ENCODE measurements at places on chromosomes 7 and 10.
A peak's percentile ranks its signal among the peaks of the same experiment; 100 is the strongest.

DNA sequence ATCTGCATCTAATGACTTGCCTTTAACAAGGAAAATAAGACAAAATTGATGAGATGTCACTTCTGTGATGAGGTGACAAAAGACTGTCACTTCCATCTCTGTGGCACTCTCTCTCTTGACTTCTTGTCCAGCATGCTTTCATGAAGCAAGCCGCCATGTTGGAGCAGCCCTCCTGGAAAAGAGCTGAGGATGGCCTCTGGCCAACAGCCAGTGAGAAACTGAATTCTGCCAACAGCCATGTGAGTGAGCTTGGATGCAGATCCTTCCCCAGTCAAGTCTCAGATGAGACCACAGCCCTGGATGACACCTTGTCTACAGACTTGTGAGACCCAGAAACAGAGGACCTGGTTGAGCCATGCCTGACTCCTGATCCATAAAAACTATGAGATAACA, 412.6 kb upstream of the SHH start:
- no peak for DNase-seq

GRCh38 chr10:11901833-11902475, 78.8 kb downstream of the PROSER2 start:
- DNase-seq, result no peak

GRCh38 chr7:80807166-80807900, 111.5 kb downstream of the SEMA3C start:
- DNase-seq, result peak; percentile 50

DNA sequence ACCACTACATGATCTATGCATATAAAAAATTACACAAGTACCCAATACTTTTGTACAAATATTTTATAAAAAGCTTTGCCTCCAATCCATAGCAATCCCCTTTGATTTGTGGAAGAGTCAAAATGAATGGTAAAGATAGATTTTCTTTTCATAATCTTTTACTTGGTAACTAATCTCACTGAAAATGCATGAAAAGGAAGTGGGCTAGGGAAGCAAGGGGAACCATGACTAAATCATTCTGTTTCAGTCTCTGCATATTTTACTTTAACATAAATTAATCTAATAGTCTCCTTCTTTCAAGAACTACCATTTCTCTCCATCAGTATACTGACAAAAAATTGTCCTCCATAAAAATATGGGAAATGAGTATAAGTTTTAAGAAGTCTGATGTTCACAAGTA, 96.9 kb downstream of the TES start:
- no peak for DNase-seq

DNA sequence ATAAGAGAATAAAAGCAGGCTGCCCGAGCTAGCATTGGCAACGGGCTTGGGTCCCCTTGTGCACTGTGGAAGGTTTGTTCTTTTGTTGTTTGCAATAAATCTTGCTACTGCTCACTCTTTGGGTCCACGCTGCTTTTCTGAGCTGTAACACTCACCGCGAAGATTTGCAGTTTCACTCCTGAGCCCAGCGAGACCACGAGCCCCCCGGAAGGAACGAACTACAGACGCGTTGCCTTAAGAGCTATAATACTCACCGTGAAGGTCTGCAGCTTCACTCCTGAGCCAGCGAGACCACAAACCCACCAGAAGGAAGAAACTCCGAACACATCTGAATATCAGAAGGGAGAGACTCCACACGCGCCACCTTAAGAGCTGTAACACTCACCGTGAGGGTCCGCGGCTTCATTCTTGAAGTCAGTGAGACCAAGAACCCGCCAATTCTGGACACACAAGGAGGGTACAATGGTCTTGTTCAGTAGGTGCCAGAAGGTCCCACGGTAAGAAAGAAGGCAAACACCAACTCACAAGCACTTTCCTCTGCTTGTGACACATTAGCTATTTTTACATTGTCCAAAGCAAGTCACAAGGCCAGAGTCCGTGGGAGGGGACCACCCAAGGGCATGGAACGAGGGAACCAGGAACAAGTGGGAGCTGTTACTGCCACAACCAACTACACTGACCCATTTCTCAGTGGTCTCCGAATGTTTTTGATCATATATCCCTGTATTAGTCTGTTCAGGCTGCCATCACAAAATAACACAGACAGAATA, 29.2 kb upstream of the CACUL1 start:
- no peak for DNase-seq

DNA sequence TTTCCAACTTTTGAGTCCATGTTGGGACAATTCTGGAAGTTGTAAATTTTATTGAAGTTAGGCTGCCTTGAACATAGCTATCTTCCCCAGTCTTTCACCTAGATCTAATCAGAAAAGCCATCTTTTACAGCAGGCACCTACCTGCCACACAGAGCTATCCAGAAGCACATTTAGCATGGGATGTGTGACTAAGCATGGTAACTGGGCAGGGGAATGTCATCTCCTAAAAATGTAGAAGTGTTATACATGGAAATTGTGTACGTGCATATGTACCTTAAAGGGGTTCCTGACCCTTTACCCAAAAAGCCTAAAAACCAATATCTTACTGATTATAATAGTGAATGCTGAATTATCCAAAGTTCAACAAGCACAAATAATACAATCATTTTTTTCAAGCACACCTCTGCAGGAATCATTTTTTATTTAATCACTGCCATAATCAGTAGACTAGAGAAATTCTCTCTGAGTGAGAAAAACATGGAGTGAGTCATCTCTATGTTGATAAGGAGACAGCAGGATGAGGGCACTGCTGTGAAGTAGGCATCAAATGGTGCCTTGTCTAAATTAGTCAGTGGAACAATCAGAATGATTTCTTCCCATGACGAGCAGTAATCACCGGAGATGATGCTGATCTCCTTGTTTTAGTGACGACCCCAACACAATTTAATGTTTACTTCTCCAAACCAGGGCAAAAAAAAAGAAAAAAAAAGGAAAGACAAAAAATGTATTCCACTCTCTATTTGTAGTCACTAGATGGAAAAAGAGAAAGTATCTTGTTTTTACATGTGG, 75.9 kb downstream of the SORBS1 start:
- DNase-seq, result no peak

Measured in ELR (cell line).